Pulmonary artery endothelial cell (primary cell): ENCODE measurements at places on chromosomes 4 and X. TPM values are rescaled to one million over a fixed set of nuclear protein-coding genes. Genes with fewer than 3 reads are reported as not detected.

GRCh38 chr4:70365479-70365878 lies 4.9 kb downstream of the SMR3A start:
- DNase-seq: no peak

GRCh38 chr4:71380788-71381187 lies 42.0 kb downstream of the SLC4A4 start:
- no peak for DNase-seq

DNA sequence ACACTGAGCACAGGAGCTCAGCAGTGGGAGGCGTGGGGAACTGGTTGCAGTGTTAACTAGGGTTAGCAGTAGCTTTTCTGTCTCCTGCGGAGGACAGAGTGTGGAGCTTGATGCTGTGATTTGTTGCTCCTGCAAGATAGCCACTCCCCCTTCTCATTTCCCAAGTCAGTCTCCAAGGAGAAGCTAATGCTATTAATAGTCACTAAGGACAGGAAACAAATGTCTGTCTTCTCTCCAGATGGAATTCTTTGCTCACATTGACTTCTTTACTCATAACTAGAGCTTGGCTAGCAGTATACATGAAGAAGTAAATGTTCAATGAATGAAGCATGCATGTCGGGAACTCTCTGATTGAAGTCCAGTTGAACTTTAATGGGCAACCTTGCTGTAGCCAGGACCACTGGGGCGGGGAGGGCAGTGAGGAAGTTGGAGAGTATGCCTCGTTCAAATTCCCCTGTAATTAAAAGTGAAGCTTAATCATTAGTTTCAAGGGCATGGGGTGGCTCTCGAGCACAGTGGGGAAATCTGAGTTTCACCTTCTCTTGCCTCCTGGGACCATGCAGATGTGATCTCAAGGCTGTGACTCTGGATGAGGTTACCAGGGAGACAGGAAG lies 156.6 kb upstream of the SCML1 start:
- no peak for DNase-seq

- DNase-seq: no peak
These were observed 5.0 kb downstream of the F8A1 start for GRCh38 chrX:154890990-154891639.

DNA sequence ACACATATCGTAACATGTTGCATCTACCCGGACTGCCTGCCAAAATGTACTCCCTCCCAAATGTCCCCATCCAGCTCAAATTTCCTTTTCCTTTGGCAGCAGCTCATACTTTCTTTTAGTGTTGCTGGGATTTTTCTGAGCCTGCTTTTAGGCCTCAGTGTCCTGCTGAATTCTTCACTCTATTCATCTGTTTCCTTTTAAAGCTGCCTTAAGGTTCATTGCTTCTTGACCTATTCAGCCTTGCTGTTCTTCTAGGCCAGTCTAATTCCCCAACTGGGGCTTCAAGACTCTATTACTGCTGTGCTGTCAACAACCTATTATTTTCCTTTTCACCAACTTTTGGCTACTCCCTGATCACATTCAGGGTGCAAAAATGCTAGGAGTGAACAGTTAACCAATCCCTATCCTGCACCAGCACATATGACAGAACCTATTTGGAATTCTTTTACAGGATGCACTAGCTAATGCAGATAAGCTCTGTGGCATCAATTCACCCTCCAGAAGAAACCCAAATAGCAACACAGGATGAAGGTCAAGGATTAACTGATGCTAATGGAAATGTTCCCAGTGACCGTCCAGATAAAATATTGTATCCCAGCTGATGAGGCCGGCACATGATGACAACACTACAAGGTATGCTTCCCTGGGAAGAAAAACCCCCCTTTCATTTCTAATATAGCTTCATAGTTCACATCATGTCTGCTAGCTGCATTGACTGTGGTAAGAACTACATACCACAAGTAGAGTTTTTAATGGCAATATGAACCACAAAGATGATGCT lies 114.7 kb upstream of the TTC29 start:
- DNase-seq: no peak

- no peak for DNase-seq
These were observed 129.4 kb downstream of the MAGEE2 start for GRCh38 chrX:75655627-75656026.

Gene PHEX
- total RNA-seq: 0.56 and 1.1 TPM in 2 replicates
